Muscle of leg (tissue), 16 donors: ENCODE measurements at places on chromosomes 4 and X.

DNA sequence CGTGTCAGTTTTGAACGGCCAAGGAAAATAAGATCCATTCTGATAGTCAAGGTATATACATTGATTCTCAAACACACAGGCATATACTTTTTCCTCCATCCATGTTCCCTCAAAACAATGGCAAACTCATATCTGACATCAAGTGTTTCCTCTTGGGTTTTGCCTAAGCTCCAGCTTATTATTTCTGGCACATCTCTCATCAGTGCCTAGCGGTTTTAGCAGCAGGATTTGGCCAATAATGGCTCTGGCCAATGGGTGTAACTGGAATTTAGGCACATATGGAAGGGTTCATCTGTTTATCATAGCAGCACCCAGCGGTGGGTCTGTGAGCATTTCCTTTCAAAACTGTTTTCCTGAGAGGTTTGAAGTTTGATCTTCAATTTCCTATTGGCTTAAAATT is 161.6 kb upstream of the TLL1 start:
- DNase-seq: no peak

DNA sequence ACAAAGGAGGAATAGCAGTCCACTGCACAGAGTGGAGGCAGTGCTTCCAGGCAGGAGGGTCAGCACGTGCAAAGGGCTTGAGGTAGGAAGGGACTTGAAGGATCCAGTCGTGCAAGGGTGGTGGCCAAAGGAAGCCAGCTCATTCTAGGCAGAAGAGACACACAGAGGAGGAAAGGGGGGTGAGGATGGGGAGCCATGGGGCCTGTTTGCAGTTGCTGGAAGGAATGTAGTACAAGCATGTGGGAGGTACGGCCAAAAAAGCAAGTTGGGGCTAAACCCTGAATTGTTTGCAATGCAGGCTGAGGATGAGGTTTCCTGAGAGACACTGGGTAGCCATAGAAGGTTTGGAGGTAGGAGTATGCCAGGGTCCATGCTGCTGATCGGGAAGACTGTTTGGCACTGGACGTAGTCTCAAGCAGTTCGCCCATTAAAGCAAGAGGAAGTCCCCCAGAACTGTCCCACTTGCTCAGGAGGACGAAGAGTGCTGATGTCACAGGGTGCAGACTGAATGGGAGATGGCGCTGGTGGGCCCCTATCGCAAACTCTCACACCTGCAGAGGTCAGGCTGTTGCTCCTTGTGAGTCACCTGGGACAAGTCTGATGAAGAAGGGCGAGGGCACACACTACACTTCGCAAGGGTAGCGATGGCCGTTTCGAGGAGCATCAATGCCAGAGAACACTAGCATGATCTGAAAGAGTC is 9.1 kb upstream of the MAN2B2 start:
- no peak for DNase-seq

DNA sequence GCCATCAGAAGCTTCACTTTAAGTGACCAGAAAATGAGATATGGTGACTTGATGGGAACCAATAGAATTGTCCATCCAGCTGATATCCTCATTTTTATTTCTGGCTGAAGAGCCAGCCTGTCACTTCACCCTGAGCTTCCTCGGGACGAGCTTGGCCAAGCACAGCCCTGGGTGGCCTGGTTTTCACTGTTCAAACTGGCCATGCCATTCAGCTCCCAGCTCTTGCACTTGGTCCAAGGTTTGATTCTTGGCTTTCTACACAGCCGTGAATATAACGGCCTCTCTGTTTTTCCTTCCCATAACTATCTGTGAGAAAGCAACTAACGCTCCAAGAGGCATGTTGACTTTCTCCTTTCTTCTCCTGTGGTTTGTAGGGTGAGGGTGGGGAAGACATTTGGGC is 71.9 kb downstream of the LIMCH1 start:
- DNase-seq: no peak

DNA sequence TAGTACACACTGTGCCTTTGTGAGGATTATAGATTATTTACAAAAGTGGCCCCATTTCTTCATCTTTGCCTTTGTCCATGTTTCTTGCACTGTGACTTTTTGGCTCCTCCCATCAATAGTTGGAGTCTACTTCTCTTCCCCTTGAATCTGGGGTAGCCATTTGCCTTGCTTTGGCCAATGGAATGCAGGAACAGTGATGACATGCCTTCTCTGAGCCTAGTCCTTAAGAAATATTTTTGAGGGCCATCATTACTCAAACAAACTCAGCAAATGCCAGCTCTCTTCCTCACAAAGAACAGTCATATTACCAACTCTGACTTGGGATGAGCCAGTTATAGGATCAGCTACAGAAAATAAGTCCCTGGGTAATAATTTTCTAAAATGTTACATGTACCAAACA is 189.6 kb downstream of the FRMPD4 start:
- DNase-seq: no peak

DNA sequence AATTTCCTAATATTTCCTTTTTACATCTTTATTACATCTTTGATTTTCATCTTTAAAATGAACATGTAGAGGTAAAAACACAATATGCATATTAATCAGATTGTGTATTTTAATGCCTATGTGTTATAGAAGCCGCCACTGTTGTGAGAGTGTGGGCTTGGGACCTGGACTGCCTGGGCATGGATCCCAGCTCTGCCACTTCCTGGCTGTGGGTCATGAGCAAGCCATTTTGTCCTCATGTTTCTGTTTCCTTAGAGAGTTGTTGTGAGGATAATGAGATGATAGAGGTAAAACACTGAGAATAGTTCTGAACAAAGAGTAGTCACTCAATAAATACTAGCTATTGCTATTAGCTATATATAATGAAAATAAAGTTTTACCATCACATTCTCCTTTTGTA is 38.4 kb upstream of the SCOC start:
- DNase-seq: no peak
